SK-MEL-5 (cell line): ENCODE measurements at places on chromosomes 5 and 9. TPM values are rescaled to one million over a fixed set of nuclear protein-coding genes. Genes with fewer than 3 reads are reported as not detected.

DNA sequence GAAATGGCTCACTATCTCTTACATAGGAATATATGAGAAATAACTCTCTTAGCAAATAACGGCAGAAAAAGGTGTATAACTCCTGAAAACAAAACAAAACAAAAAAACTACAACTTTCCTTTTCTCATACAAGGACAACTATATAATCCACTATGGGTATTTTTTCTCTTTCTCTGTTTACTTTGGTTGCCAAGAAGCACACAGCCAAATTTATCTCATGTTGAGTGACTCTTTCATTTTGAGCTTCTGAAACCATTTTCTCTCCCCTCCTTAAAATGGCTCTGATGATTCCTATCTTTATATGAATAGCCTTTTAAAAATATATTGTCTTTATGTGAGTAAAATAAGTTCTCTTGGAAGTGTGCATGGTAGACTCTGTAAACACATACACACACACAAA is 128.7 kb downstream of the TRIM32 start:
- no peak for DNase-seq

The TEK gene
- not detected in 2 replicates for total RNA-seq

GRCh38 chr5:96434201-96434645 is 1.2 kb upstream of the PCSK1 start:
- peak; percentile 88 for DNase-seq

GRCh38 chr5:147557876-147558745 is 48.2 kb upstream of the DPYSL3 start:
- no peak for DNase-seq

DNA sequence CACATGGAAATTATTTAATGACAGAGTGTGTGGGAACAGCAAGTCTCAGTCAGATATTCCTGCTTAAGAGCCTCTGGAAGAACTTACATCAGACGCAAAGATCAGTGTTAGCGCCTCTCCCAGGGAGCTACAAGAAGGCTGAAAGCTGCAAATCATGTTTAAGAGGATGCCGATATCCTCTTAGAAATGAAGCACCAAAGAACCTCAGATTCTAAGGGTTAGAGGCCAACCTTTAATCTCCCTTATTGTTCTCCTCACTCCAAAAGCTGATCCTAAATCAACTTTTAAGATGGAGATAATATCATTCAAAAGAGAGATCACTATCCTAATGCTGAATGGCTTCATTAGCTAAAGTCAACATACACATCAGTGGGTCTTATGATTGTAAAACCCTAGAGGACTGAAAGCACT is 160.6 kb downstream of the NFIB start:
- DNase-seq, result no peak

DNA sequence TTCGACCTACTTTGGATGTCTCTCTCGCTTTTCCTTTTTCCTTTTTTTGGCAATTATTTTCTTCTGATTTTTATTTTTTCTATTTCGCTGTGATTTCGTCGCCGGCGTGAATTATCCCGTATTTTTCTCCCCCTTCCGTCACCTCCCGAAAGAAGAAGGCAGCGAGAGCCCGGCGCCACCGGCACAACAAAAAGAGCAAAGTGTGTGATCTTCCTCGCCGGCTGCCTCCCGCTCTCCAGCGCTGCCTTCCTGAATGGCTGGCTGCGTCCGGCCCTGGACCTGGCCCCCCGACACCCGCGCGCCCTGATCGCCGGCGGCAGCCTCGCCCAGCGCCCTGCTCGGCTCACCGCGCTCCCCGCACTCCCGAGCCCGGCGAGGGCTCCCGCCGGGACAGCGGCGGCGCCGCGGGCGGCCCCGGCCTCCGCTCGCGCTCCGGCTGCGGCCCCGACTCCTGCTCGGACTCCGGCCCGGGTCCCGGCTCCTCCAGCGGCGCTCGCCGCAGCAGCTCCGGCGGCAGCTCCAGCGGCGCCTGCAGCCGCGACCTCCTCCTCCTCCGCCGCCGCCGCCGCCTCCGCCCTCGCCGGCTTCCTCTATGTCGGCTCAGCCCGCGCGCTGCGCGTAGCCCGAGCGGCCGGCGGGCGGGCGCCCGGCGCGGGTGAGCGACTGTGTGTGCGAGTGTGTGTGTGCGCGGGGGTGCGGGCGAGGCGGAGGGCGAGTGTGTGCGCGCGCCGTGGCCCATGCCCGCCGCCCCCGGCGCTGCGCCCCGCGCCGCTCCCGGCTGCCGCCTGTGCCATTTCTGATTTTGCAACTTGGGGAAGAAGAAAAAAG is 960 bp downstream of the NR2F1 start:
- peak; percentile 34 for DNase-seq

The CCDC69 gene
- 1.1 TPM in 2 replicates for total RNA-seq

The LMBRD2 gene
- total RNA-seq, result 13.1 and 14.2 TPM in 2 replicates

The SMIM33 gene
- not detected in 2 replicates for total RNA-seq

DNA sequence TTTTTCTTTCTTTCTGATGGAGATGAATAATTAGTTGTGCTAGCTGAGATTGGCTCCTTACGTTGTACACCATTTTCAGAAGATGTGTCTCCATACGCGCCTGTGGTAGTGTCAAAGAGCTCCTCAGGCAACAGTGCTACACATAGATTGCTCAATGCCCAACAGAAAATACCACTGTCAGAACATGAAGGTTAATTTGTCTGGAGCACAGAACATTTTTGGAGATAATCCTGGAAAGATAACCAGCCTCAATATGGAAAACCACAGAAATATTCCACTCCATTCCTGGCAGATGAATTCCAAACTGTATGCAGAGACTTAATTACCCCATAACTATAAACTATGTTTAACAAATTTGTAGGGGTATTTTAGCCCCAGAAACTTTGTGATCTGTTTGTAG is 233.6 kb downstream of the MARCHF11 start:
- DNase-seq, result no peak

GRCh38 chr5:136056771-136057335 is 28.1 kb downstream of the TGFBI start:
- DNase-seq, result no peak

The HRCT1 gene
- total RNA-seq, result not detected in 2 replicates

GRCh38 chr5:175309218-175309810 is 134.7 kb downstream of the DRD1 start:
- DNase-seq, result no peak

The PCDHB13 gene
- total RNA-seq, result 0.66 and 0.77 TPM in 2 replicates

The ERAP2 gene
- total RNA-seq, result 2.4 and 3.5 TPM in 2 replicates

- no peak for DNase-seq
Observed at GRCh38 chr5:150791536-150791935, 13.0 kb downstream of the SMIM3 start.
